ENCODE measurements at places on chromosomes 2 and 18. TPM values are rescaled to one million over a fixed set of nuclear protein-coding genes. Genes with fewer than 3 reads are reported as not detected.

DNA sequence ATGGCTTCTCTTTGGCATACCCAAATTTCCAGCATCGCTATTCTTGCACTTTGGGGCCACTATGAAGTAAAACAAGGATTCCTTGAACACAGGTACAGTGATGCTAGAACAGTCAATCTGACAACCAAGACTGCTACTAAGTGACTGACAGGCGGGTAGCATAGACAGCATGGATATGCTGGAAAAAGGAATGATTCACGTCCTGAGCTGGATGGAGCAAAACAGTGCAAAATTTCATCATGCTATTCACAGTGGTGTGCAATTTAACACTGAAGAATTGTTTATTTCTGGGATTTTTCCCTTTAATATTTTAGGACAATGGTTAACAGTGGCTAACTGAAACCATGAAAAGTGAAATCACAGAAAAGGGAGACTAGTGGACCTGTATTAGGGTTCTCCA, 1511.2 kb upstream of the ZEB2 start:
- no peak for DNase-seq

- DNase-seq, result no peak
Observed at GRCh38 chr2:100350661-100351185, 28.4 kb upstream of the LONRF2 start.

DNA sequence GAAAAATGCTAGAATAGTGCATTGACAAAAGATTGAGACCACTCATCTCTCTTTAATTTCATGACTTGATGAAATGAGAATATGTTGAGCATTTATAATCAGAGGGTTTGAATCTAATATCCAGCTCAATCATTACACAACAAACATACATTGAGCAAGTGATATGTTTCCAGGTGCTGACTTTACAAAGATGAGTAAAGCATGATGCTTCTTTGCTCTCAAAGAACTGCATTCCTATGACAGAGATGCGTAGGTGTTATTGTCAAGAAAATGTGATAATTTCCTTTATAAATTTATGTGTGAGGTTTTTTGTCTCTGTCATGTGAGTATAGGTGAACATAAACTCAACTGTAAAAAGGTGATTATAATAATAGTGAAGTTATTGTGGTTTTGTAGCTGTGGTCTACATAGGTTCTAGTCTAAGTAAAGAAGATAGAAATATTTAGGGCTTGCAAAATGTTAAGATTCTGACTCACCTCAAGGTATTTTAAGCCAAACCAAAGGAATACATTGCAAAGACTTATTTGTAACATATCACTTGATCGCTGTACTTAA, 389.8 kb downstream of the GALNT13 start:
- no peak for DNase-seq

GRCh38 chr2:108594132-108594981, 60.1 kb downstream of the LIMS1 start:
- DNase-seq, result no peak

GRCh38 chr2:238853721-238854120, 5.8 kb downstream of the TWIST2 start:
- no peak for DNase-seq

- no peak for DNase-seq
Observed at GRCh38 chr2:140601342-140601741, 1529.5 kb downstream of the LRP1B start.

GRCh38 chr2:179543361-179543901, 278.8 kb upstream of the SESTD1 start:
- no peak for DNase-seq

GRCh38 chr2:186695081-186695756, 1.4 kb downstream of the FAM171B start:
- no peak for DNase-seq

- no peak for DNase-seq
Observed at GRCh38 chr2:9805435-9806297, 37.6 kb upstream of the TAF1B start.

GRCh38 chr18:33700513-33700976, 122.5 kb downstream of the ASXL3 start:
- no peak for DNase-seq

DNA sequence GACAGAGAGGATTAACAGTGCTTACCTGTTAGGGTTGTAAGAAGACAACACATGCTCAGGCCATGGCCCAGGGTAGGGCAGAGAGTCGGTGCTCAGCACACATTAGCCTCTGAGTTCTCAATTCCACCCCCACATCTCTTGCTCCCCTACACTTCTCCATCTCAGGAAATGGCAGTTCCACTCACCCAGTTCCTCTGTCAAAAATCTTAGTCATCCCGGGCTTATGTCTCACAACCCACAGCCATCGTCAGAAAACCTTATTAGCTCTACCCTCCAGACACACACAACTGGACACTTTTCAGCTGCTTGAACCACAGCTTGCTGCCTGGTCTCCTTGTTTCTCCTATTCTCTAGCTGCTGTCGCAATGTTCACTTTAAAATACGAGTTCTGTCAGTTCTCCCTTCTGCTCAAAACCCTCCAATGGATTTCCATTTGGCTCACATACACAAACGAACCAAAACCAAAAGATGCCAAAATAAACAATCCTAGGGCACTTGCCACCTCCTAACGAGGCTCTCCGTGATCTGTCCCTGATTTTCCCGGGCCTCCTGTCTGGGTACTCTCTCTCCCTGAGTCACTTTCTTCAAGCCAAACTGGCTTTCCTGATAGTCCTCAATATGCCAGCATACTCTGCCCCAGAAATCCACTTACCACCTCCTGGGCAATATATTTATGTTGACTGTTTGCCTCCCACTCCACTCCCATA, 89.7 kb downstream of the KCTD1 start:
- no peak for DNase-seq

GRCh38 chr18:24669015-24669414, 208.6 kb downstream of the HRH4 start:
- DNase-seq, result no peak

DNA sequence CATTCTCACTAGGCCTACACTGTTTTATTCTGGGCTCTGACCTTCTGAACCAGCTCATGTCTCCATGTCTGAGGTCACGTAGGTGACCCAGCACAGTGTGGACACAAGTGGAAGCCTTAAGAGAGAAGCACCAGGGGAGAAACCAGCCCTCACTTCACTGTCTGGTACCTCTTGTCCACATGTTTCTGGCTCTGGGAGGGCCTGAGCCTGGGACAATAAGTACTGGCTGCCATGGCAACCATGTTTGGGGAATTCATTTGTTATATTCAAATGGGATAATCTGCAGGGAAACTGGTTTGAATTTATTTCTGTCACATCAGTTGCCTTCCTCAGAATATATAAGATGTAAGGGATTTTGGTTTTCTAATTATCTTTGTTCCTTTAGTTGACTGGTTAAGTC, 23.3 kb downstream of the MYO3B start:
- no peak for DNase-seq

DNA sequence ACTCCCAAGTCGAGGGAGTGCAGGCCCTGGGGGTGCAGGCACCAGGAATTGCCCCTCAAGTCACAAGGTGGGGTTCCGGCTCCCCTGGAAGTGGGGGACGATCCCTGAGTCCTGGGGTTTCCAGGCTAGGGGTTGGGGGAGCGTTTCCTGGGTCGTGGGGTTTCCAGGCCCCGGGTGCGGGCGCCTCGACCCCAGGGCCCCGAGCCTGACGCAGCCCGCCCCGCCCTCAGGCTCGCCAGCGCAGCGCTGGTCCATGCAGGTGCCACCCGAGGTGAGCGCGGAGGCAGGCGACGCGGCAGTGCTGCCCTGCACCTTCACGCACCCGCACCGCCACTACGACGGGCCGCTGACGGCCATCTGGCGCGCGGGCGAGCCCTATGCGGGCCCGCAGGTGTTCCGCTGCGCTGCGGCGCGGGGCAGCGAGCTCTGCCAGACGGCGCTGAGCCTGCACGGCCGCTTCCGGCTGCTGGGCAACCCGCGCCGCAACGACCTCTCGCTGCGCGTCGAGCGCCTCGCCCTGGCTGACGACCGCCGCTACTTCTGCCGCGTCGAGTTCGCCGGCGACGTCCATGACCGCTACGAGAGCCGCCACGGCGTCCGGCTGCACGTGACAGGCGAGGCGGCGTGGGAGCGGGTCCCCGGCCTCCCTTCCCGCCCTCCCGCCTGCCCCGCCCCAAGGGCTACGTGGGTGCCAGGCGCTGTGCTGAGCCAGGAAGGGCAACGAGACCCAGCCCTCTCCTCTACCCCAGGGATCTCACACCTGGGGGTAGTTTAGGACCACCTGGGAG, 12.0 kb downstream of the SIGLEC15 start:
- peak; percentile 76 for DNase-seq

- DNase-seq, result no peak
Observed at GRCh38 chr2:161101406-161101805, 58.8 kb upstream of the TANK start.

GRCh38 chr2:26668856-26669750, 23.4 kb upstream of the KCNK3 start:
- no peak for DNase-seq

DNA sequence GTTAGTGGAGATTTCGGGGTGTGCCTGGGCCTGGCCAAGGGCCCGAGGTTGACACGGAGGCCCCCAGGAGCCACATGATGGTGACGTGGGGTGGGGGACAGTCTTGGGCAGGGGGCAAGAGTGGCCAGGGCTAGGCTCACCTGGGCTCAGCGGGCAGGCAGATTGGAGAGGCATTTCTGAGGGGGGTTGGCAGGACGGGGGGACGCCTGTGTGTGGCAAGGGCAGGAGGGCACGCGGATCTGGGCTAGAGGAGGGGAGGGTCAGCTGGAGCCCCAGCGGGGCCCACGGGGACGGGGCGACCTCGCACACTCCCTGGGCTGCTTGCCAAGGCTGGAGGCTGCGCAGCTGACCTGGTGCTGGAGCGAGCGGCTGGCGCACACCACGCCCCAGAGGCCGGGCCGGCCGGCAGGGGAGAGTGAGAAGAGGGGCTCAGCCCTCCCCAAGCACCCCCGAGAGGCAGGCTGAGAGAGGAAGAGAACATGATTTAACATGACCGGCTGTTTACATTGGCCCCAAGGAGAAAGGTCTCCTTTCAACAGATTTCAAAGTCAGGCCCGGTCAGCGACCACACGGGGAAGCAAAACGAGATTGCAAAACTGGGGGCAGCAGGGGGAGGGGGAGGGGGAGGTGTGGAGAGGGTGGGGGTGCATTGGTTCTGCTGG, 38.0 kb upstream of the SNED1 start:
- peak; percentile 28 for DNase-seq

DNA sequence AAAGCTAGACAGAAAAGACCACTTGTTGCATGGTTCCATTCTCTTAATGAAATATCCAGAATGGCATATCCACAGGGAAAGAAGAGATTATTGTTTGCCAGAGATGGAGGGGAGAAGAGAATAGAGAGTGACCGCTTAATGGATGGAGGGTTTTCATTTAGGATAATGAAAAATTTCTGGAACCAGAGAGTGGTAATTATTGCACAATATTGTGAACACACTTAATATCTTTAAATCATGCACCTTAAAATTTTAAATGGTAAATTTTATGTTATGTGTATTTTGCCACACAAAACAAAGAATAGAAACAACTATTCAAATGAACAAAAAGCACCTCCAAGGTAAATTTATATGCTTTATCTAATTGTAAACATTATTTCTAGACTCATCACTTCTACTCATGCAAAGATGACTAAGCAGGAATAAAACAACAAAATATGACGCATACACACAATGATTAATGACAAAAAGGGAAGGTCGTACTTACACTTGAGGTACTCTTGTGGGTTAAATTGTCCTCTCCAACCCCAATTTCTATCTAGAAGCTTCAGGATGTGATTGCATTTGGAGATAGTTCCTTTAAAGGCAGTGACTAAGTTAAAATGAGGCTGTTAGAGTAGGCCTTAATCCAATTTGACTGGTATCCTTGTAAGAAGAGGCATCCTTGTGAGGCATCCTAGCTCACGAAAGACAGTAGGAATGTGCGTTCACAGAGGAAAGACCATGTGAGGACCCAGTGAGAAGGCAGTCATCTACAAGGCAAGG, 18.7 kb upstream of the DHRS9 start:
- no peak for DNase-seq

- peak; percentile 90 for DNase-seq
Observed at GRCh38 chr2:120231974-120232635, 8.9 kb upstream of the TMEM185B start.

DNA sequence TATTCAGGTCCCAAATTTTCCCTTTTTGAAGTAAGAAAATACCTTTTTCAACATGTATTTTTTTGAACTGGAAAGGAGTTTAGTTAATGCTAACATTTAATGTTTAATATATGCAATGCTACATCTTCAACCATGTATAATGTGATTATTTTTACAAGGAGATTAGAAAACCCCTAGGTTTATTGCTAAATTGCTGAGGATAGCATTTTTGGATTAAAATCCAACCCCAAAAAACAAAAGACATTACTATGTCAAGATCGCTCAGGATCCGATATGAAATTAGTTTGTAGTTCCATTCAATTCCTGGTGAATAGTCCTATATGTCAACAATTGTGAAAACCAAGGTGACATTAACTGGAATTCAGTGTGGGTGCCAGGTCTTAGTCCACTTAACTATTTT, 35.2 kb downstream of the LRP1B start:
- DNase-seq, result no peak

- DNase-seq, result no peak
Observed at GRCh38 chr2:15911686-15912085, 28.7 kb upstream of the MYCN start.

DNA sequence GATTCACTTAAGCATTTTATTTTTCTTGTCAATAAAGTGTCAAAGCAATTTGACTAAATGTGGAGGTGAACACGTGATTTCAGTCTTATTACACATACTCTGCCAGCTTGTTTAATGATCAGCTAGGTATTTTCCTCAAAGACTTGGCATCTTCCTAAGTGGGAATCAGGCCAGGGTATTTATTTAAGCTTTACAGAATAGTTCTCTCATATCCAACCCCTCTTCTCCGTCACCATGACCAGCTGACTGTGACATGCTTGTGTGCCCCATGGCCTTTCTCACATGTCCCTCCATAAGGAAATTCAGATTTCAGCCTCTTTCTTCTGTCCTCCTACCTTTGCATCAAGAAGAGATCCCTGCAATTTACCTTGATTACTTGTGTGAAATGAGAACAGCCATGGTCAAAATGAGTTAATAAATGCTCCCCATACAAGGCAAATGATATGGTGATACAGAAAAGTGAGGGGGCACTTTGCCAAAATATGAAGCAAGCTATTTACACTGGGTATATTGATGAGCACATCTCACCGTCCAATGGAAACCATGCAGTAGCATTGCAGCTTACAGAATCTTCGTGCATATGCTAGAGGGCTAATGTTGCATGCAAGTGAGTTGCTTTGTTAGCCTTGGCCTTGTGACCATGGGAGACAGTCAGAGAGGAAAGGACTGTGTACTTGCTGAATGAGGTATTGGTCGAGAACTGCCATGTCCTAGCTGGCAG, 202.2 kb downstream of the RNF152 start:
- DNase-seq, result no peak

- no peak for DNase-seq
Observed at GRCh38 chr2:68834737-68835376, 36.3 kb downstream of the BMP10 start.

TCF23 gene
- total RNA-seq, result not detected

TUBA3E gene
- total RNA-seq, result not detected

RNF125 gene
- 21.3 TPM for total RNA-seq

SP140 gene
- total RNA-seq, result 67.9 TPM

CFC1B gene
- not detected for total RNA-seq

DNPEP gene
- 85.3 TPM for total RNA-seq

KLHL41 gene
- not detected for total RNA-seq

ITGB6 gene
- not detected for total RNA-seq

POTEI gene
- not detected for total RNA-seq

APCDD1 gene
- total RNA-seq, result not detected

RFX8 gene
- 2.1 TPM for total RNA-seq
